ENCODE measurements at places on chromosomes 12 and 14. TPM values are rescaled to one million over a fixed set of nuclear protein-coding genes. Genes with fewer than 3 reads are reported as not detected.
A peak's percentile ranks its signal among the peaks of the same experiment; 100 is the strongest.

- DNase-seq, result no peak
Observed at GRCh38 chr12:67043771-67044170, 225.4 kb upstream of the CAND1 start.

DNA sequence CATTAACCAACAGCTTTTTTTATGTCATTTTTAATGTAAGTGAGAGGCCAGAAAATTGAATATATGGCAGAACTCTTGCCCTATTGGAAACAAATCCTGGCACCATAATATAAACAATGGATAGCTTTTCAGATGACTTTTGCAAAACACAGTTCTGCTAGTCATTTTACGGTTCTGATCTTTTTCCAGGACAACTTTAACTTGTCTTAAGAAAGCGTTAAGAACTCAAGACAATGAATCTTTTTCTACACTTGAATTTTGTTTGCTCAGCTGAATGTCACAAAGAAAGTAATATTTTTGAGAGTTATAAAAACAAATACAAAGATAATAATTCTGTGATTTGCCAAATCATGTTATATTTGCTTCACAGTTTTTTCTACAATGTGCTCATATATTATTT lies 13.2 kb downstream of the KERA start:
- DNase-seq, result no peak

- no peak for DNase-seq
Observed at GRCh38 chr12:128637642-128638606, 185.8 kb downstream of the SLC15A4 start.

- peak; percentile 66 for DNase-seq
Observed at GRCh38 chr14:68695326-68695768, 97.5 kb downstream of the ZFP36L1 start.

DNA sequence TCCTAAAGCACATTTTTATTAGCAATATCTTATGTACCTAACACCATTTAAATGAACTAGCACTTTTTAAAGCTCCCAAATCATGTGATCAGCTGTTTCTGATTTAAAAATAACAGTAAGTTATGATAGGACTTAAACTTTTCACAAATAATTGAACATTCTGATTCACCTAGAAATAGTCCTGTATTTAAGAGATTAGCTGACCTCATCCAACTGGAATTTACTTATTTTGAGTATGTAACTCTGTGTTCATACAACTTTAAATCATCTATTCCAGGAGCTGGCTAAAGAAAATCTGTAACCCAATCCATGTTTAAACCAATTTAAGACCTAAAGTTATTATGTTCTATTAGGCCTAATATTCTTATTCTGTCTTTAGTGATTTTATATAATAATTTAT lies 184.3 kb downstream of the CCDC91 start:
- DNase-seq, result no peak

MED6 gene
- total RNA-seq, result 47.9 TPM

TMEM121 gene
- 7.9 TPM for total RNA-seq

Data from activated T-cell treated with anti-CD3 and anti-CD28 coated beads, Interleukin-2, amount 50 U/mL, for 72 hours (primary cell).